A549 treated with GW870086 at 1 μM for 4 hours (cell line): ENCODE measurements at places on chromosomes 7 and 10. TPM values are rescaled to one million over a fixed set of nuclear protein-coding genes. Genes with fewer than 3 reads are reported as not detected.

The APBB1IP gene
- total RNA-seq: 5.7 to 6.8 TPM (median 6.5 TPM) in 5 replicates

The CCZ1 gene
- 74.2 to 83.0 TPM (median 77.6 TPM) in 5 replicates for total RNA-seq

The LLCFC1 gene
- total RNA-seq: not detected in 5 replicates

The MBL2 gene
- not detected in 5 replicates for total RNA-seq

The CC2D2B gene
- 0.10 TPM in 1 of 5 replicates, not detected in the others for total RNA-seq

The COL28A1 gene
- 0.54 to 1.0 TPM (median 0.59 TPM) in 5 replicates for total RNA-seq

The PON1 gene
- total RNA-seq: 0.64 to 1.1 TPM (median 0.80 TPM) in 5 replicates

The DDX21 gene
- 109 to 150 TPM (median 135 TPM) in 5 replicates for total RNA-seq

The TRIL gene
- not detected in 5 replicates for total RNA-seq

The IL6 gene
- 0.94 to 2.0 TPM (median 1.2 TPM) in 5 replicates for total RNA-seq

The EFCAB10 gene
- total RNA-seq: 2.2 to 3.1 TPM (median 3.0 TPM) in 5 replicates

The EN2 gene
- 0.41 to 0.99 TPM (median 0.94 TPM) in 5 replicates for total RNA-seq

The LFNG gene
- 15.4 to 26.6 TPM (median 25.4 TPM) in 5 replicates for total RNA-seq

The TMEM270 gene
- 0.32 TPM in 1 of 5 replicates, not detected in the others for total RNA-seq

The IKZF1 gene
- total RNA-seq: not detected in 5 replicates

The TSPAN12 gene
- 0.38 to 0.63 TPM (median 0.49 TPM) in 5 replicates for total RNA-seq

The PARD3 gene
- 57.2 to 69.5 TPM (median 64.4 TPM) in 5 replicates for total RNA-seq

The LYZL2 gene
- not detected in 5 replicates for total RNA-seq

The SHH gene
- total RNA-seq: 0.48 to 0.96 TPM (median 0.74 TPM) in 5 replicates

The PCGF5 gene
- 38.4 to 45.7 TPM (median 42.4 TPM) in 5 replicates for total RNA-seq

The NEURL1 gene
- 0.19 to 0.69 TPM (median 0.38 TPM) in 5 replicates for total RNA-seq
